ENCODE measurements at places on chromosomes 5 and 9. TPM values are rescaled to one million over a fixed set of nuclear protein-coding genes. Genes with fewer than 3 reads are reported as not detected.

The TAF1L gene
- total RNA-seq: not detected

The ANKH gene
- total RNA-seq: 12.7 TPM

The PHF24 gene
- under 0.01 TPM for total RNA-seq

The SLC34A3 gene
- 0.14 TPM for total RNA-seq

The TSLP gene
- 0.85 TPM for total RNA-seq

The GZMA gene
- total RNA-seq: not detected

The SLC6A19 gene
- total RNA-seq: not detected
